Urinary bladder (tissue), 4 donors: ENCODE measurements at places on chromosomes 13 and 19. TPM values are rescaled to one million over a fixed set of nuclear protein-coding genes. Genes with fewer than 3 reads are reported as not detected.

- no peak for DNase-seq
Measured at GRCh38 chr13:113789167-113789566, 30.1 kb downstream of the TMEM255B start.

DNA sequence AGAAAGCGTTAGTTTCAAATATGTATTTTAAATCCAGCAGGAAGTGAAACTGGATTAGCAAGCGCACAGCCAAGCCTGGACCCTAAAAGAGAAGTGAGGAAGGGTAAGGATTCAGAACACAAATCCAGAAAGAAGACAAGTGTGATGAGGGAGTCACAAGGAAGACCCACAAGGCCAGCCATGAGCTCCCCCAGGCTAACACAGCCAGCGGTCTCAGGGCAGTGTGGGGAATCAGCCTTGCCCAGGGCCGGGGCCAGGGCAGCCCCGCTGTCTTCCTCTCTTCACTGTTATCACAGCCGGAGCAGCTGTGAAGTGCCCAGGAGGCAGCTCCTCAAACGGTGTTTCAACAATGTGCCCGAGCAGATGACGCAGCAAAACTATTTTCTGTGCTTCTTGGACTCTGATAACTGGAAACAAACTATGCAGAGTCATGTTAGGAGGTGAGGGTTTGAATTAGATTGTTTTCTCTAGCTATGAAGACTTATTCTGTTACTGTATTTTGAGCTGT is 12.2 kb upstream of the CDC16 start:
- DNase-seq: no peak

GRCh38 chr13:51759240-51759639 is 44.7 kb downstream of the DHRS12 start:
- DNase-seq: no peak

DNA sequence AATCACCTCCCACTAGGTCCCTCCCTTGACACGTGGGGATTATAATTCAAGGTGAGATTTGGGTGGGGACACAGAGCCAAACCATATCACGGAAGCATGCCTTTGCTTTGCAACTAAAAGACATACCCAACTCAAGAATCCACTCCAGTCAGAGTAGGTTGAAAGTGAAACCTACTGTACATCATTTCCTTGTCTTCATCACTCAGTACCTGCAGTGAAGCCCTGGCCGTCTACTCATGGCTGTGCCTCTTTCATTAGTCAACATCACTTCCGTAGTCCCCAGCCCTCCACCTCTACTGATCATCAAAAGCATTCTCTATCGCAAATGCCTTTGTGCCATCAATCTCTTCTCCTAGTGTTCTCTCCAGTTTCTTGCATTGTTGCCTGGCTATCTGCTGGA is 343.1 kb upstream of the ARGLU1 start:
- no peak for DNase-seq

DNA sequence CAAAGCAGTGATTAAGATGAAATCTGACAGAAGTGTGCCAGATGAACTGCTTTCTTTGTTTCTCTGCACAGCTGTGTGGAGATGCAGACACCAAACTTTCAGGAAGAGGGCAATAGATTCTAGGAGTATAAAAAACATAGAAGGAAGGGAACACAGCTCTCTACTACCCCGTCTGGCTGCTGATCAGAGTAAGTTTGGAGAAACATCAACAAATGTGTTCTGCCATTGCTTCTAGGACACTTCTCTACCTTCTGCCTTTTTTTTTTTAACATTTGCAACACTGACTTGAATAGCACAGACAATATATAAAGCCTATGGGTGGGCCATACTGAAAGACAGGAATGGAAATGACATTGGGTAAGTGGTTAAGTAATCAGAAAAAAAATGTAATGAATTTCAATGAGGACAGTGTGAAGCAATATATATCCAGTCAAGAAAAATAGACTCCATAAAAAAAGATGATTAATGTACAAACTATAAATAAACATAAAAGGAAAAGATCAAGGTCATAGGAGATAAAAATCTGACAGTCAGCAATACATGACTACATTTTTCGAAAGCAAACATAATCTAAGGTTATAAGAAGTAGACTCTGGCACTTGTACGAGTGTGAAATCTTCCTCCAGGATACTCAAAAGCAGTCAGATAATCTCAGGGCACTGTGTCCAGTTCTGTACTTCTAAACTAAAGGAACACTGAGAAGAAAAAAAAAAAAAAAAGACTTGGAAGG is 21.4 kb downstream of the NUFIP1 start:
- DNase-seq: no peak

DNA sequence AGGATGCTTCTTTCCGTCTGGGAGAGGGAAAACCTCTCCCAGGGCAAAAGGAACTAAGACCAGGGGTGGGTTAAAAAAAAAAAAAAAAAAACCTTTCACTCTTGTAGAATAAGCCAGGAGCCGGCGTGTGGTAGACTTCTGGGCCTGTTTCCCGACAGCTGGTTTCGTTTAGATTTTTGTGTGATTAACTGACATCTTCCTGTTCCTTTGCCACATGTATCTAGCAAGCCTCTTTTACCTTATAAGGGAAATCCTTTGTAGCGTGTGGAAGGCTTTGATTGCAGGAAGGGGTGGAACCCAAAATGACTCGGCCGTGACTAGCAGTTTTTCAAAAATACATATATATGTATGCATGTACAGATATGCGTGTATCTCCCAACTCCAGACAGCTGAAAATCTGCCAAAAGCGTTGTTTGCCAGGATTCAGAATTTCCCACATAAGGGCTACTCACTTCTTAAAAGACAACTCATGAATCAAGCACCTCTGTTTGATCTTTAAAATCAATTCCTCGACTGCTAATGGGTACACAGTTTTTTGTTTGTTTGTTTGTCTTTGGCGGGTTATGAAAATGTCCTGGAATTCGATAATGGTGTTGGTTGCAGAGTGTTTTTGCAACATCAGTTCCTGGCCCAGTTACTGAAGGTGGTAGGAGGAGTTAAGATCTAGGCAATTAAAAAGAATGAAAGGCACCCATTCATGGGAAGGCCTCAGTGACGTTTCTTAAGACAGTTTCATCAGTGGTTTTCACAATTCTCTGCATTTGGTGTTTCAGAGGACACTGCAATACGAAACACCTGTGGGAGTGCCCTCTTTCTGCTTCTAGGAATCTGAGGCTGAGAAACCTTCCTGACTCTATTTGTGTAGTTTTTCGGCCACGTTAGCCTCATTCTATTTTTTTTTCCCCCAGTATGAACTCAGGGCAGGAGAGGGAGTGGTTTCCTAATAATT is 2.7 kb downstream of the TPM4 start:
- DNase-seq: peak; percentile 91

DNA sequence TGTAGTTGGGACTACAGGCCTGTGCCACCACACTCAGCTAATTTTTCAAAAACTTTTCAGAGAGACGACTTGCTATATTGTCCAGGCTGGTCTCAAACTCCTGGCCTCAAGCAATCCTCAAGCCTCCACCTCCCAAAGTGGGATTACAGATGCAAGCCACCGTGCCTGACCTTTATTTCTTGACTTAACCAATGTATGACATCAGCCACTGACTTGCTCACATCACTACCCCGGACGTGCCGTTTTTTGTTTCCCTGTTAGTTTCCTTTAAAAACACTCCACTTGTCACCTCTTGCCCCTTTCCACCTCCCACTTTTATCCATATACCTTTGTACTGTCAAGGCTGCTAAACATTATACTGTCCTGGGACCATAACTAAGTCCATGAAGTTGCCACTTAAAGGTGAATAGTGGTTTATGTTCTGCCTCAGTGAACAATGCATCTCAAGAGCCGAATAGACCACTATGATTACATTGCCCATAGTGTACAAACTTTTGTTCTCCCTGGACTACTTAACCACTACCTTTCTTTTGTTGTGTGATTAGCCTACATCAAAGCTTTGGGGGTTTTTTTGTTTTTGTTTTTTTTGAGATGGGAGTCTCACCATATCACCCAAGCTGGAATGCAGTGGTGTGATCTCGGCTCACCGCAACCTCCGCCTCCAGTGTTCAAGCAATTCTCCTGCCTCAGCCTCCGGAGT is 2.3 kb upstream of the EPHX3 start:
- DNase-seq: no peak

DNA sequence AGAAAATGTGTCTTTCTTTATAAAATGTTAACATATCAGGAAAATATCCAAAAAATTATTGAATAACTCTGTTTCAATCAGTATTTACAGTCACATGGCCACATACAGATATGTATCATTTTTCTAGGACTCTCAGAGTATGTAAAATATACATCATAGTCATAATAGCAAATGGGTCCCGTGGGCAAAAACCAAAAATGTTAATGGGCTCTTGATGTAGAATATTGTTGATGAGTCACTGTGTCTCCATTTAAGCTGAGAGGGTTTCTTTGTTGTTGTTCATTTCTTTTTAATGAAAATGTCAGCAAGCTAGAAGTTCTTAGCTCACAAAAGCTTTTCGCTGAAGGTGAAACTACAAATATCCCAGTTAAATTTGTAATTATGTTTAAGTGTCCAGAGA is 1713.1 kb upstream of the PCDH20 start:
- no peak for DNase-seq

DNA sequence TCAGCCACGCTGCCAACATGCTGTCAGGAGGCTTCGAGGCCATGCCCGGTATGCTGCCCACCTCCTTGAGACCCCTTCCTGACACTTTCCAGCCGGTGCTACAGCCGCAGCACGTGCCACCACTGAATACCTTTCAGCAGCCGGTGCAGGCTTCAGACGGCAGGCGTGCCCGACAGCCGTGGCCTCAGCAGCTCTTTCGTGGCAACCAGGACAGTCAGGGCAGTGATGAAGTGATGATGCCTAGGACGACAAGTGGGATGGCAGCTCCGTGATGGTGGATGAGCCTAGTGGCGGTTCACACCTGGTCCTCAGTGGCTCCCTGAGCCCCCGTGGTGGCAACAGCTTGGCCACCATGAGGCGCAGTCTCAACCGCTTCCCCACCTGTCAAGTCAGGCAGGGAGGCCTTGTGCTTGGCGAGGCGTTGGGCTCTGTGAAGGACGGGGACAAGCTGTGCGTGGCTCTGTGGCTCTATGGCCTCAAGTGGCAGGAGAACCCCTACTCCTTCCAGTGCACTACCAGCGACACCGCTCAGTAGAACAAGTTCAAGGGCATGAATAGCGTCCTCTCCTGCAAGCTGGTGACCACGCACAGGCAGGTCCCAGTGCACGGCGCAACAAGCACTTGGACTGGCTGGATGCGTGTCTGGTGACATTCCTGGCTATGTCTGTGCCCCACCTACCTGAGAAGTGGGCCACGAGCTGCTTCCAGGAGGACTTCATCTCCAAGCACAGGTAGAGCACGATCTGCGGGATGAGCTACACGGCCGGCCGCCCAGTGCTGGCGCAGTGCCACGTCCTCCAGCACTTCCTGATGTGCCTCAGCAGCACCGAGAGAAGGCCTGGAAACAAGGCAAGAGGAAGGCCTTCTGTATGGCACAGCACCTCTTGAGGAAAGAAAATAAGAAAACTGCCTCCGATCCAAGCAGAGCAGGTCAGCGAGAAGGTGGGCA is 18.2 kb upstream of the ZNF14 start:
- no peak for DNase-seq

GRCh38 chr13:35309706-35310105 is 166.8 kb downstream of the MAB21L1 start:
- DNase-seq: no peak

DNA sequence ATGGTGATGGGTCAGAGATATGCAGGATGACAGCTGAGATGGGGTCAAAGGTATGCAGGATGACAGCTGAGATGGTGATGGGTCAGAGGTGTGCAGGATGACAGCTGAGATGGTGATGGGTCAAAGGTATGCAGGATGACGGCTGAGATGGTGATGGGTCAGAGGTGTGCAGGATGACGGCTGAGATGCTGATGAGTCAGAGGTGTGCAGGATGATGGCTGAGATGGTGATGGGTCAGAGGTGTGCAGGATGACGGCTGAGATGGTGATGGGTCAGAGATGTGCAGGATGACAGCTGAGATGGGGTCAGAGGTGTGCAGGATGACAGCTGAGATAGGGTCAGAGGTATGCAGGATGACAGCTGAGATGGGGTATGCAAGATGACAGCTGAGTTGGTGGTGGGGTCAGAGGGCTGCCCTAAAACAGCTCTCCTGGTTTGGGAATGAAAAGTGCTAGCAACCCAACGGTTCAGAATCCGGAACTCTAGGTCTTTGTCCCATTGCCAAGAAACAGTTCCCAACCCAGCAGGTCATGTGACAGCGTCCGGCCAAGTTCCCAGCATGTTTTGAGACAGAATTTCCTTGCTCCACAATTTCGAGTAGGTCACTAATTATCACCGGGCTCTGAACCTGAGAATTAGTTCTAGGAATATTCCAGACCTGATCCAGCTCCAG is 3.2 kb downstream of the SELENOW start:
- no peak for DNase-seq

- peak; percentile 85 for DNase-seq
Measured at GRCh38 chr13:36069881-36070366, 61.3 kb downstream of the DCLK1 start.

DNA sequence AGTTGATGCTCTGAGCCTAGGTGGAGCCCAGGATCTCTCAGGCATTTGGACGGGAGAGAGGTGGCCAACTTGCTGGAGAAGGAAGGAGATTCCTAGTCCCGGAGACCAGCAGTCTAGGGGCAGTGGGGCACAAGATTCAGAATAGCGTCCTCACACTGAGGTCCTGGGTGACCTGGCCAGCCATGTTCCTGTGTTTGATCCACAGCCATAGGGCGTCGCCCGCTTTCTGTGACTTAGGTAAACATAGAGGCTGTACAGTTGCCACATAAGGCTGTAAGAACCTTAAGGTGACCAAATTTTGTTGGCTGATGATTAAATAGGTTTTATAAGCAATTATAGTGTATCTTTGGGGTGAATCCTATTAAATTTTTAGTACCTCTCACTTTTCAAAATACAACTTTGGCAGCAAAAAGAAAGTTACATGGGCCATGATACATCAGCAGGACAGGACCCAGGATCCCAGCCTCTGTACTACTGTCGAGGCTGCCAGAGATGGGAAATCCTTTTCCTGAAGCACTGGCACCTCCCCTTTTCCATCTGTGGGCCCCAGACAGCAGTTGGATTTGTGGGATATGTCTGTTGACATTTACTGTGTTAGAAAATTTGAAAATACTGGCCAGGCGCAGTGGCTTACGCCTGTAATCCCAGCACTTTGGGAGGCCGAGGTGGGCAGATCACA is 37.5 kb downstream of the TSSK6 start:
- no peak for DNase-seq

DNA sequence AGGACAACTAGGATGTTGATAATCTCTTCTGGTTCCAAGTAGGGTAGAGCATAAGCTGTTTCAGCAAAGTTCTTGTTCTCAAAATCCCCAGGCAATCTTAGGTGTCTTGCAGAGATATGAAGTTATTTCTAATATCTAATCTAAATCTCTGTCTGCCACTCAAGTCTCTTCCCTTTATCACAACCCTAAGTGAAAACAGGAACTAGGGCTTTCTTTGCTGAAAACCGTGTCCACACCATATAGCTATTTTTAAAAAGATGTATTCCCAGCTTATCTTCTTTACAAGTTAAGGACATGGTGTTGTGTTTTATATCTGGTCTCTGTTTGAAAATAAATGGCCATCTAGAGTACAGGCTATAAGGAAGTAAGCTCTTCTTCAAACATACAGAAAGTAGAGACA is 11.3 kb upstream of the RNASEH2B start:
- DNase-seq: no peak

Gene MYO1F
- 7.5 TPM for total RNA-seq

Gene FSD1
- total RNA-seq: 1.6 TPM
